ENCODE measurements at places on chromosomes 2 and 18. TPM values are rescaled to one million over a fixed set of nuclear protein-coding genes. Genes with fewer than 3 reads are reported as not detected.

Gene NT5C1B
- total RNA-seq, result not detected

Gene HMSD
- total RNA-seq, result 4.5 TPM

Gene GDF7
- 24.3 TPM for total RNA-seq

Gene TEX44
- total RNA-seq, result not detected

Gene CYP26B1
- 5.4 TPM for total RNA-seq

Gene SNRPD1
- total RNA-seq, result 66.4 TPM

Gene CRYGD
- total RNA-seq, result not detected

Gene TRIM43
- total RNA-seq, result not detected

Gene CLEC4F
- total RNA-seq, result not detected

Gene SLC4A5
- 6.4 TPM for total RNA-seq

Gene LRATD1
- total RNA-seq, result 21.6 TPM

Gene GAREM1
- total RNA-seq, result 20.7 TPM

Gene CKAP2L
- 9.7 TPM for total RNA-seq

- no peak for DNase-seq
Observed at GRCh38 chr2:10533811-10534321, 85.7 kb upstream of the ODC1 start.

GRCh38 chr2:64470766-64471295 is 16.9 kb downstream of the LGALSL start:
- DNase-seq, result no peak

DNA sequence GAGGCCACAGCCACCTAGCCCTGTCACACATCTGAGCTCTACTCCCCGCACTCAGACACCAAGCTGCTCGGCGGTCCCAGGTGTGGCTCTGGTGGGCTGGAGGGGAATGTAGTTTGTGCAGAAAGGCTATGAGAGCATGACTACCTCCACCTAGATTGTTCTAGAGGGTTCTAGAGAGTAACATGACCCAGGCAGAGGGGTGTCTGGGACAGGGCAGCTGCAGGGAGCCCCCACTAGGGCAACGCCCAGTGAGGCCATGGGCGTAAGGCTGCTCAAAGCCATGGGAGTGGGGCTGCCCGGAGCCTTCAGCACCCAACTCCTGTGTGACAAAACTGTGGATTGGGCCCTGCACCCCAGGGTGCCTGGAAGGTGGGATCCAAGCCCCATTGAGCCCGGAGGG is 511.4 kb upstream of the MYT1L start:
- DNase-seq, result peak; percentile 52

- no peak for DNase-seq
Observed at GRCh38 chr2:71801969-71802368, 345.7 kb downstream of the CYP26B1 start.

- DNase-seq, result no peak
Observed at GRCh38 chr18:14999085-14999975, 251.4 kb downstream of the ANKRD30B start.

DNA sequence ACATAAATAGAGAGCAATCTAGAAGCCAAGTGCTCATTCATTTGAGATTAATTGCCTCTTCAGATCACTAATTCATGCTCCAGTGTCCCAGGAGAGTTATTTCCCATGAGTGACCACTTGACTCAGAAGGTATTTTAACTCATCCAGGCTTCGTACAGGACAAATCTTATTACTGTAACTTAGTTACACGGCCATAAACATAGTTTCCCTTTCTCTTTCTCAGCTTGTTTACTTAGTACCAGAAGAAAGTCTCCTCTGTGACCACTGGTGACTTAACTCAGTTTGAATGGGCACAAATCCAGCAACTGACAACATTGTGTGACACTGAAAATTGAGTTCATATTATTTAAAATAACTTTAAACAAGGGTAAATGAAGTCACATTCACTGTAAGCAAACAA is 25.3 kb downstream of the MMADHC start:
- no peak for DNase-seq

DNA sequence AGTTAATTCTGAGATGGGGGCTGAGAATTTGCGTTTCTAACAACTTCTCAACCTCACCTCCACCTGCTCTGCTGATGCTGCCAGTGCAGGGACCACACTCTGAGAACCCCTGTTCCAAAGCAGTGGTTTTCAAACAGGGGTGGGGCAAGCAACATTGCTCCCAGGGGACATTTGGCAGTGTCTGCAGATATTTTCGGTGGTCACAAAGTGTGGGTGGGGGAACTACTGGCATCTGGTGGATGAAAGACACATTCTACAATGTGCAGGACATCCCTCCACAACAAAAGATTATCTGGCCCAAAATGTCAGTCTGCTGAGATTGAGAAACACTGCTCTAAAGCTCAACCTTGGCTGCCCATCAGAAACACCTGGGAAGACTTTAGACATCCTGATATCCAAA is 188.7 kb upstream of the SATB2 start:
- no peak for DNase-seq

GRCh38 chr2:96934831-96935540 is 51.4 kb downstream of the FAM178B start:
- DNase-seq, result no peak

DNA sequence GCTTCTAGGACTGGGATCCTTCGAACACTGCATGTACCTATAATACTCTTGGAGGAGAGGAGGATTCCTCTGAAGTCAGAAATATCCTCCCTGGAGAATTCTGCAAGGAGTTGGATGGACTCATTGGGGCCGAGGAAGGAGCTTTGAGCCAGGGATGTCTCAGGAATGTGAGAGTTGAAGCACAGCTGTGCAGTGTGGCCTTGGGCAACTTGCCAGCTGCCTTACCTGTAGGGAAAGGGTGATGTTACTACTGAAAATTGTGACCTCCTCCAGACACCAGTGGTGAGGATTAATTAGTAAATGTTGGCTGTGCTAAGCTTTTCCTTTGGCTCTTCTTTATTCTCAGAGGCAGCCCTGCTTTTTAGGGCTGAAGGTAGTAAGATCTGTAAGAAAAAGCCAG is 41.4 kb downstream of the FMNL2 start:
- DNase-seq, result no peak

DNA sequence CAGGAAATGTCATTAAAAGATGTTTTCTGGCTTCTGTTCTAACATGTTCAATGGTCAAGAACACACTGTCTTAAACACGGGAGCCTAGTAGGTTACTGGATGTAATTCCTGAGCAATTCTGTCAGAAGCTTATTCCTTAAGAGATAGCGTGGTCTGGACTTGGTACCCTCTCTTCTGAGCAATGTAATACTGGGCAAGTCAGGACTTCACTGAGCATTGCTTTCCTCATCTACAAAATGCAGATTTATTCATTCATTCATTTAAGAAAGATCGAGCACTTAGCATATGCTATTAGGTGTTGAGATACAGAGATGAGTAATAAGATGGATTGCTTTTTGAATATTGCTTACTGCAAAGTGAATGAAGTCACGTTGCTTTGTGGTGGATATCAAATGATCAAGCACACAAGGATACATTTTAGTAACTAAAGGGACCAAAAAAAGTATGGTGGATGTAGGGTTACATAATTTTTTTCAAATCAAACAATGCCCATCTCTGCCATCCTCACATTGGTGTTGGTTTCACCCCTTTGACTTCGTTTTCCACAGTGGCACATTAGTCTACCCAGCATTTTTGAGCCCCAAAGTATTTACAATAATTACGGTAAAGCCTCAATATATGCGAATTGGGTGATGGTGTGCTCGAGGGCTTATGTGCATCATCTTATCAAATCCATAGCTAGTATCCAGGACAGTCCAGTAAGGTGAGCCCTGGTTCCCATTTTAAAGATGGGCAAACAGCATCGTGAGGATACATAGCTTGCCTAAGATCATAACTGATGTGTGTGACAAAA is 65.3 kb downstream of the ZC3H6 start:
- no peak for DNase-seq

DNA sequence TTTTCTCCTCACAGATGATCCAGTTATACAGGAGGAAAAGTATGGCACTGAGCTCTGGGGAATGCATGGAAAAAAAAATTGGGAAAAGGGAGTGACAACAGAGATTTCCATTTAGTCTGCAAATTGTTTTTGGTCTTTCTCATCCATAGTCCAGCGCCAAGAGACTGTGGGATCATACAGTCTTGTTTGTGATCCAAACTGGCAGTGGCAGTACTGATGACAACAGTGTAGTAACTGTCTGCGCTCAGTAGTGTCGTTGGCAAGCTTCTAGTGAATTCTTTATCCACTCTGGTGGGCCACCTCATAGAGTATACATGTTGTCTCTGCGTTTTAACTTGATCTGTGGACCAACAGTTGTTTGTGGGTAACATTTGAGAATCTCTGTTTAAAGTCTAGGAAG is 37.9 kb downstream of the GALNT1 start:
- no peak for DNase-seq

- no peak for DNase-seq
Observed at GRCh38 chr2:104863468-104864279, 9.8 kb downstream of the POU3F3 start.

- no peak for DNase-seq
Observed at GRCh38 chr2:127650041-127650784, 4.3 kb downstream of the GPR17 start.

- DNase-seq, result no peak
Observed at GRCh38 chr2:203905656-203906055, 30.9 kb upstream of the ICOS start.

GRCh38 chr2:77746780-77747179 is 224.6 kb upstream of the LRRTM4 start:
- DNase-seq, result no peak

- DNase-seq, result no peak
Observed at GRCh38 chr2:242063850-242064249, 194.3 kb downstream of the RTP5 start.

GRCh38 chr18:78986018-78986481 is 6.4 kb downstream of the SALL3 start:
- DNase-seq, result no peak

GRCh38 chr2:181784556-181784955 is 104.2 kb upstream of the NEUROD1 start:
- DNase-seq, result no peak

GRCh38 chr2:100520224-100520623 is 42.6 kb upstream of the PDCL3 start:
- no peak for DNase-seq

GRCh38 chr2:32806857-32807256 is 139.9 kb upstream of the LTBP1 start:
- DNase-seq, result no peak

DNA sequence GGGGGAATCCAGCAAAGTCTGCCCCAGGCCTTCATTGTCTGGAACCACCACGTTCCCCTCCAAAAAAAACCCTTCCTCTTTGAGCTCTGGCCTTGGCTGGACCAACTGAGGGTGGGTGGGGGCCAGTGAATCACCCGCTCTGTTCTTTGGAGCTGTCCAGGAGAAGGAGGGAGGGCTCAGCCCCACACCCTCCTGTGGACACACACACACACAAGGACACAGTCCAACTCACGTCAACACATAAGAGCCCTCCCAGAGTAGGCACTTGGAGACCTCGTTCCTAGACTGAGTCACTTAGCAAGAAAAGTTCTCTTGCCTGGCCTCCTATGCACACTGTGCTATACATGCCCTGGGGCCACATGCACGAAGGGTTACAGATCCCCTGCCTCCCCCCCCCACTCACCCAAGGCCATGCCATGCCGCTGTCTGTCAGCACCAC is 1.2 kb upstream of the TNS1 start:
- DNase-seq, result no peak

GRCh38 chr2:10462178-10463083 is 14.3 kb upstream of the ODC1 start:
- no peak for DNase-seq

GRCh38 chr2:112646791-112647689 is 1.3 kb downstream of the SLC20A1 start:
- no peak for DNase-seq

DNA sequence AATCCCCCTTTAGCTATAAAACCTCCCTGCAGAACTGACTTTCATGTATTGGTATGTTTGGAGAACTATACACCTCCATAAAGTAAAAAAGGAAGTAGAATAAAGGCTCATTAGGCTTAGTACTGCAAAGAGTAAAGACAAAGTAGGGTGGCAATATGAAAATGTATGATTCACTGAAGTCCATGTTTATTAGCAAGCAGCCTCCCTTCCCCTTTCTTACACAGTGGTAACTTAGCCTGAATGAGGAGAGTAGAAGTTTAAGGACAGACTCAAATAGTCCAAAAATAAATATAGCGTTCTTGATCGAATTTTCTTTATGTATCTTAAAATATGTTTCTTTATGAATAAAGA is 1.5 kb downstream of the ZNF804A start:
- DNase-seq, result no peak

DNA sequence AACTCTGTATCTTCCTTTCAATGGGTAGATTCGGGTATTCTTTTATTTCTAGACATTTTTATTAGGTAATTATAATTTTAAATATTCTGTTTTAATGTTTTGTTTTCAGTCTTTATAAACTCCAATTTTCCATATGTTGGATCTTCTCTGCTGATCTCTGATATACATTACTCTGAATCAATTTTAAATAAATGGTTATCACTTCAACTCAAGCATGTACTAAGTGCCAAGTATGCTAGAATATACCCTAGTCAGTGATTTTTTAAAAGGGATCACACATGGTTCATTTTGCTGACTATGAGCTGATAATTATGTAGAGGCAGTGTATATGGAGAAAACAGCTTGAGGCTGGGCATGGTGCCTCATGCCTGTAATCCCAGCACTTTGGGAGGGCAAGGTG is 41.7 kb upstream of the NCOA1 start:
- DNase-seq, result no peak

GRCh38 chr2:218465987-218466633 is 47.2 kb downstream of the VIL1 start:
- DNase-seq, result no peak

DNA sequence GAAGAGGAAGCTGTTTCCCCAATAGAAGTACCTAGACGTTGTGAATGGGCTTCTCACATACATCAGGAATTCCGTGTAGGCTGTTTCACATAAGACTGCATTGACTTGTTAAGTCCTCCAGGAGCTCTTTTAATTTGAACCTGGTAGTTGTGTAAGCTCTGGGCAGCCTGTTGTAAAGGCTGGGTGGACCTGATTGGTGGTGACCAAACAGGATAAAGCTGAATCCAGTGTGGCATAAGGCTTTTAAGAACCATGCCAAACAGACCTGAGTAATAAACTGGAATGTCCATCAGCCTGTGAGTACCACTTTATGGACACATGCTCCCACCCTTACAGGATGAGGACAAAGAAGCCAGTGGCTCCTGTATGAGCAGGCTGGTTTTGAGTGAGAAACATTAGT is 24.1 kb downstream of the RMND5A start:
- no peak for DNase-seq

- DNase-seq, result no peak
Observed at GRCh38 chr2:203225423-203226039, 13.3 kb upstream of the CYP20A1 start.

GRCh38 chr2:181224866-181225265 is 232.3 kb upstream of the ITGA4 start:
- no peak for DNase-seq

- DNase-seq, result no peak
Observed at GRCh38 chr2:125427721-125428315, 1228.1 kb upstream of the GYPC start.
